Sigmoid colon (tissue), 7 donors: ENCODE measurements at places on chromosomes 5 and 9. TPM values are rescaled to one million over a fixed set of nuclear protein-coding genes. Genes with fewer than 3 reads are reported as not detected.

COL15A1 gene
- 104 TPM for total RNA-seq

RHOBTB3 gene
- 151 TPM for total RNA-seq

CTXN3 gene
- total RNA-seq, result not detected

PCDHB3 gene
- total RNA-seq, result 1.8 TPM

TAF11L10 gene
- not detected for total RNA-seq

TPPP gene
- total RNA-seq, result 7.1 TPM

GABRA6 gene
- not detected for total RNA-seq

FOXD1 gene
- not detected for total RNA-seq

FSTL4 gene
- total RNA-seq, result not detected

WDR38 gene
- total RNA-seq, result not detected

SHISAL2B gene
- total RNA-seq, result not detected

HAVCR1 gene
- not detected for total RNA-seq

SARDH gene
- 3.0 TPM for total RNA-seq

SPATA31C1 gene
- not detected for total RNA-seq

FAM221B gene
- total RNA-seq, result not detected

NRARP gene
- total RNA-seq, result 2.8 TPM

SPATA9 gene
- total RNA-seq, result not detected

PCDHA1 gene
- not detected for total RNA-seq

C5orf47 gene
- not detected for total RNA-seq

GPRIN1 gene
- 0.33 TPM for total RNA-seq

SPATA31A7 gene
- total RNA-seq, result not detected

MBLAC2 gene
- 5.9 TPM for total RNA-seq

NXNL2 gene
- 0.54 TPM for total RNA-seq

PCDHA9 gene
- total RNA-seq, result 0.66 TPM

SPATA31D4 gene
- total RNA-seq, result not detected

IL3 gene
- not detected for total RNA-seq

DRD1 gene
- total RNA-seq, result not detected

SCGB3A1 gene
- total RNA-seq, result not detected

NUTM2F gene
- not detected for total RNA-seq

EGFL7 gene
- 48.5 TPM for total RNA-seq

ROR2 gene
- total RNA-seq, result 60.9 TPM

BARHL1 gene
- total RNA-seq, result not detected

GMCL2 gene
- not detected for total RNA-seq
